Activated T-cell treated with anti-CD3 and anti-CD28 coated beads for 48 hours (primary cell): ENCODE measurements at places on chromosomes 2 and 18.
A peak's percentile ranks its signal among the peaks of the same experiment; 100 is the strongest.

- no peak for DNase-seq
Observed at GRCh38 chr2:30765191-30765590, 42.1 kb downstream of the CAPN13 start.

DNA sequence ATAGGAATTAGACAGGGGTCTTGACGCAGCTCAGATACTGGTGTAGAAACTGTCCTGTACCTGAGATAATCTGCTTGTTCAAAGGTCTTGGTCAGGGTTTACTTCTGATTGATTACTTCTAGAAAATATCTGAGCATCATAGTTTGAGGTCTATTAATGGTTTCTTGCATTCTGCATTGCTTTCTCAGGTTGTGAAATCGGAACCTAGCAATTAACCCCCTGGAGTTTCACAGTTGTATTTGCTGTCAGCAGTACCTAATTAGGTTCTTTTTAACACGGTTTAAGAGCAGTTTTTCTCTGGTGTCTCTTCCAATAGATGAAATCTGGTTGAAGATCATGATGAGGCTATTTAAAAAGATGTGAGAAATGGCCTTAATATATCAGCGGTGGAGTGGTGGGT lies 428.6 kb upstream of the SYT4 start:
- DNase-seq, result no peak

- DNase-seq, result no peak
Observed at GRCh38 chr2:16653083-16653375, 12.6 kb downstream of the CYRIA start.

DNA sequence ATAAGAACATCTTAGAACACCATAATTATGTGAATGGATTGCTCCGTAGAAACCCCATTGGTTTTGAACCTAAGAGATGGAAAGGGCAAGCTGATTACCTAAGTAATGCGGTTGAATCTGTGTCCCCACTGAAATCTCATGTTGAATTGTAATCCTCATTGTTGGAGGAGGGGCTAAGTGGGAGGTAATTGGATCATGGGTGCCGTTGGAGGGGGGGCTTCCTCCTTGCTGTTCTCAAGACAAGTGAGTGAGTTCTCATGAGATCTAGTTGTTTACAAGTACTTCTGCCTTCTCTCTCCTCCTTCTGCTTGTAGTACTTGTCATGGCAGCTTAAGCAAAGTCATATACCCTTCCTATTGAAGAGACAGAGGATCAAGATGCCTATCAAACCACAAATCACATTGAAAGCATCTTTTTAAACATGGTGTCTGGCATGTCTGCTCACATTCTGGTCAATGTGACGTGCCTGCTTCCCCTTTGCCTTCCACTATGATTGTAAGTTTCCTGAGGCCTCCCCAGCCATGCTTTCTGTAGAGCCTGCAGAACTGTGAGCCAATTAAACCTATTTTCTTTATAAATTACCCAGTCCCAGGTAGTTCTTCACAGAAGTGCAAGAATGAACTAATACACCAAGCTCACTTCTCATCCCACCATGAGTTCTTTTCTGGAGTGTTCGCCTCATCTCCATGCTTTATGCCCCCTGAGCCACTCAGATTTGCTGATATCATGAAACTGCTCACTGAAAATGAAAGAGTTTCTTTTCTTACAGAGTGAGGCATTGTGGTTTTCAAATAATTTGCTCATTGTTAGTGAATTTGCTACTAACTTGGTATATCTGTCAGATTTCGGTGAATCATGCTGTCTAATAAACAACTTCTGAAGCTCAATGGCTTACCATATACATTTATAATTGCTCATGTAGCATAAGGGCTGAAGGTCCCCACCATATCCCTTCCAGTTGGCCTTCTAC lies 23.6 kb downstream of the KCNE4 start:
- DNase-seq, result no peak

- no peak for DNase-seq
Observed at GRCh38 chr18:63083020-63083531, 236.5 kb downstream of the BCL2 start.

DNA sequence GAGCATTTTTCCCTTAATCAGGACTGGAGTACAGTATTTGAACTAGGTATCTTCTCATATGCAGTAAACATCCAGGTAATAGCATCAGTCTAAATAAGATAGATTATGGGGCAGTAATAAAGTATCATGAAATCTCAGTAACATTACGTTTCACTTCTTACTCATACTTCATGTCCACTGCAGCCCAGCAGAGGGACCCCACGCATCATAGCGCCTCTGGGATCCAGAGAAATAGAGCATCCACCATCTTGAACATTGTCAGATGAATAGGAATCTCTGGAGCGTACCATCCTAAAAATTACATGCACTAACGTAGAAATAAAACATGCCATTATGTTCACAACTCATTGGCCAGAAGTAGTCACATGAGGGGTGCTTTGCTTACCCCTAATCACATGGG lies 499.0 kb downstream of the CPS1 start:
- no peak for DNase-seq

DNA sequence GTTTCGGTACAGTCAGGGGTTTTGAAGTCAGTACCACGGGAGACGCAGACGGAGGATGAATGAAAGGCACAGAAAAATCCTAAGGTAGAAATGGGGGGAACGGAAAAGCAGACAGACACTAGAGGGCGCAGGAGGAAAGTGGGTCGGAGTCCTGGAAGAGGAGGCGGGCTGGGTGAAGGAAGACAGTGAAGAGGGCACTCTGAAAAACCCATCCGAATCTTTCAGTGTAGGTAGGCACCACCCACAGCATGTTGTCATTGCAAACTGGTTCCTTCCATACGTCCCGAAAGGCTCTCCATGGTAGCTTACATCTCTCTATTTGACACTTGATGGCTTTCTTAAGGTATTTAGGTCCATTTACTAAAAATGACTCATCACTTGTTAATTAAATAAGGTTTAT lies 18.5 kb upstream of the ZNF236 start:
- peak; percentile 66 for DNase-seq

DNA sequence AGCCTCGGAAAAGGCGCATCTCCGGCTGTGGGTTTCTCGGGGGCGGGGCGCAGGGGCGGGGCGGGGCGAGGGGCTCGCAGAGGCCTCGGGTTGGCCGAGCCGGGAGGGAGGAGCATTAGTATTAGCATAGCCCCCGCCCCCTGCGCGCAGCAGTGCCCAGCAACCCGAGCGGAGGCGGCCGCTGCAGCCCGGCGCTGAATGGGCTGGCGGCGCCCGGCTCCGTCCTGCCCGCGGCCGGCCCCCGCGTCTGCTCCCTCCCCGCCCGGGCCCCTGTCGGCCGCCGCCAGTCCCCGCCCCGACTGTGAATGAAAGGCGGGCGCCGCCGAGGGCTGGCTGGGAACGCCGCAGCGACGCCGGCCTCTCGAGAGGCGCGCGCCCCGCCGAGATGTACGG lies at the start of gene EFR3B:
EFR3B (plus strand) TSS at position 149 of the 393 bp plus-strand sequence; CDS start at position 386, 237 bp downstream.
- peak; percentile 86 for DNase-seq

DNA sequence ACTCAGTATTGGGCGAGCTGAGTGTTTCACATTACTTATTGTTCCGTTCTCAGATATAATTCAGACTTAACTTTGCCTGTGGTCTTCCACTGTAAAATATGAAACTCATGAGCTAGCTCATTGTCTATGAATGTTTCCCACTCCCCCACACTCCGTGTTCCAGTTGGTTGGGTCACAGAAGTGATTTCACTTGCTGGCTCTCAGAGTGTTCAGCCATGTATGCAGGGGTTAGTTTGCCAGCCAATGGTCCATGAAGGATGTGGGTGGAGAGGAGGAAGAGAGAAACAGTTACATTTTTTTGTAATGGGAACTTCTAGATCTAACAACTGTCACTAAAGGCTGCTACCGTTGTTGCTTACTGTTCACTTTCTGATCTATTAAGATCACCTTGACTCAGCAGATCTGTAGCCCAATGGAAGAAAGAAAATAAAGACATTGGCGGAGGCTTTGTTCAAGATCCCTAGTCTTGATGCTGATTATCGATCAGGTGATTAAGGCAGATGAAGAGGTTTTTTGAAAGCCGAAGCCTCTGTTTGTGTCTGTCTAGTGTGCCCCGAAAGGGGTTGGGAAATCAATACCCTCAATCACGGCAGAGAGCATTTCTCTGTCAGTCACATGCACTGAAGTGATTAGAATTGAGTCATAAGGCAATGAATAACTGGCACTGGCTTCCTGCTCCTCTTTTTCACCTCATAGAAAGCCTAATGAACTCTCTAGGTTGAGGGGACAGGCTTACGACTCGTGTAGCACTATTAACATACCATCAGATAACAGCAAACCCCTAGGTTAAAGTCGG lies 279.7 kb upstream of the FIGN start:
- DNase-seq, result no peak

- no peak for DNase-seq
Observed at GRCh38 chr2:58291726-58292438, 50.8 kb upstream of the FANCL start.

DNA sequence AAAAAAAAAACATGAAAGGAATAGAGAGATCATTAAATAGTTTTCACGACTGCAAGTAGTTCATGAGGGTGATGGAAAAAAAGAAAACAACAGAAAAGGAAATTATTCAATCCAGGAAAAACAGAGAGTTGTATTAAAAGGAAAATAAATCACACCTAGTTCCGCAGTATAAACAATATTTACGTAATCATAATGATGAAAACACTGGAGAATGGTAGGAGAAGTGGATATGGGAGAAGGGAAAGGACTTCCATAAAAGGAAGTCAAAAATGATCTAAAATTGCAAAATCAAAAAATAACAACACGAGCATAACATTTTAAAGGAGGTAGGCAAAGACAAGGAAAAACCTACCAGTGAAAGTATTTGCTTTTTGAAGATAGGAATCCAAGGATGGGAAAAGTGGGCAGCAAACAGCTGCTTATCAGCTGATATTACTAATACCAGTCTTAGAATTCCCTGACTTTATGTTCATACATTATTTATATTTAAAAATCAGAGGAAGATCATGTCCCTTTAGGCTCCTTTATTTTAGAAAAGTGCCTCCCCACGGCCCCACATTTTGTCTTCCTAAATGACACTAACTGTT lies 160.8 kb downstream of the NBAS start:
- no peak for DNase-seq

GRCh38 chr18:78856569-78857313 lies 122.9 kb upstream of the SALL3 start:
- no peak for DNase-seq

DNA sequence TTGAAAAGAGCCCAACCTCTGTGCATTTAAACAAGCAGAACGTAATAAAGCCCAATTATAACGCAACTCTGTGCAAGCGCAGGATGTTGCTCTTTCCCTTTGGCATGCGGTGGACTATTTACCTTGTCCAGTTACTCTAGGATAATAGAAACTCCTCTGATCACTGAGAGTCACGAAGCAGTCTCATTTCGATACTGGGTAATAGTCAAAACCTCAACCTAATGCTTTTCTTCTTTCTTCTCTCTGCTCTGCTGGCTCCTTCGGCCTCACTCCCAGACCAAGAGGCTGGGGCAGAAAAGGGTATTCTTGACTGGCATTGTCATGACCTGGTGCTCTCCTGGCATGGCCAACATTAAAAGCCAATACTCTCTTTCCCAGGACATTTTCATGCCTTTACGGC lies 89.7 kb upstream of the GCFC2 start:
- no peak for DNase-seq

DNA sequence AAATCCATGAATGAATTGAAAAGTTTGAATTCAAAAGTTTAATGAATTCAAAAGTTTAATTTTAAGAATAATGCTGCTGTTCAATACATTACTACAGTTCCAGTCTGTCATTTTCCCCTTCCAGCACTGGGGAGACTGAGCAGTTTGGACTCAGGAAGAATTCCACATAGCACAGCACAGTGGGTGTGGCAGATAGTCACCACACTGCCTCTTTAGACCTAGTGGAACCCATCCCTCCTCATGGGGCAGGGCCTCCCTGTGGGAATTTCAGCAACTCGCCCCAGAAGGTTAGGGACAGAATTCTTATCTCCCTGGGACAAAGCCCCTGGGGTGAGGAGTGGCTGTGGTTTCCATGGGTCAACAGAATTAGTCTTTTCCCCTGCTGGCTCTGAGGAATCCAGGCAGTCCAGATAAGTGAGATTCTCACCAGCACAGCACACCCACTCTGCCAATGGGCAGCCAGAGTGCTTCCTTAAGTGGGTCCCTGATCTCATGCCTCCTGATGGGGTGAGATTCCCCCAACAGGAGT lies 442.0 kb upstream of the SYT4 start:
- no peak for DNase-seq

- DNase-seq, result no peak
Observed at GRCh38 chr2:54642677-54643430, 80.6 kb upstream of the EML6 start.

GRCh38 chr18:61348230-61348629 lies 15.0 kb downstream of the CDH20 start:
- DNase-seq, result no peak

- no peak for DNase-seq
Observed at GRCh38 chr2:6181926-6182325, 489.7 kb downstream of the SOX11 start.

DNA sequence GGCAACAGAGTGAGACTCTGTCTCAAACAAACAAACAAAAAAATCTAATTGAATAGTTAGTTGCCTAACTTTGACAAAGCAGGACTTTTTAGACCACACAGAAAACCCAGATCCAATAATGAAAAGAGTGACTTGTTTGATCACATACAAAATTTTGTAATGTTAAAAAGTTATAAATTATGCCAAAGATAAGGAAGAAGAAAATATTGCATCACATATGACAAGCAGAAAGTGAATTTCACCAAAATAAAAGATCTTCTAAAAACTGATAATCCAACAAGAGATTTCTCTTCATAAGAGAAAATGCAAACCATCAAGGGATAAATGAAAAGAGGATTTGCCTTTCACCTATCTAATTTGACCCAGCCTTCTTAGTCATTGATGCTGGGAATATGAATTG lies 2.8 kb upstream of the RMP24 start:
- no peak for DNase-seq

DNA sequence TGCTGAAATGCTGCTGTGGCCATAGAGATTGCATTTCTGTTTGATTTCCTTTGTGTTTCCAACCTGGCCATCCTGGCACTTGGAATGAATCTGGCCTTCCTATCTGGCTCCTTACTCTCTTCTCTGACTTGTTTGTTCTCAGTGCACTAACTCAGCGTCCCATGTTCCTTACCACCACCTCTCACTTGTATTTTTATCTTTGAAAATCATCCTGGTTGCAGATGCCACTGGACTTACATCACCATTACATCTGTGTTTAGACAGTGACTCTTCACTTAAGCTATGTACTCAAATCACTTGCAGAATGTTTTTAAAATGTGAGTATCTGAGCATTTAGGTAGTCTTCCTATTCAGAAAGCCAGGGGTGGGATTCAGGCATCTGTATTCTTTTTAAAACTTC lies 239.5 kb downstream of the WDR7 start:
- no peak for DNase-seq

GRCh38 chr2:133879703-133880102 lies 311.4 kb upstream of the NCKAP5 start:
- DNase-seq, result no peak

GRCh38 chr2:214547931-214548330 lies 137.1 kb downstream of the VWC2L start:
- DNase-seq, result no peak

DNA sequence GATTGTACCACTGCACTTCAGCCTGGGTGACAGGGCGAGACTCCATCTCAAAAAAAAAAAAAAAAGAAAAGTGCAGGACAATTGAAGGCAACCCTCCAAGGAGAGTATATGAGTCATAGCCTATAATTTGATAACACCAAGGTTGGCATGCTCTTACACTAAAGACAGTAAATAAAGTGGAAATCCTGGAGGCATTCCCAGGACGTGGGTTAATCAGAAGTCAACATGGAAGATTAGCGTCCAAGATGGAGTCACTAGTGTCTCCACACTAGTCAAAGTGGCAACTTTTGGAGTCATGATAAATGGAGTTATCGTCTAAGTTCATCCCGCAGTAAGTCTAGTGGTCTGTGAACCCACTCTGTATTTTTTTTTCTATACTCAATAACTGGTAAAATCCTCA lies 21.2 kb upstream of the UGGT1 start:
- DNase-seq, result no peak

GRCh38 chr2:162022290-162022945 lies 51.6 kb downstream of the DPP4 start:
- no peak for DNase-seq
